ENCODE measurements at places on chromosomes 6 and 20.

DNA sequence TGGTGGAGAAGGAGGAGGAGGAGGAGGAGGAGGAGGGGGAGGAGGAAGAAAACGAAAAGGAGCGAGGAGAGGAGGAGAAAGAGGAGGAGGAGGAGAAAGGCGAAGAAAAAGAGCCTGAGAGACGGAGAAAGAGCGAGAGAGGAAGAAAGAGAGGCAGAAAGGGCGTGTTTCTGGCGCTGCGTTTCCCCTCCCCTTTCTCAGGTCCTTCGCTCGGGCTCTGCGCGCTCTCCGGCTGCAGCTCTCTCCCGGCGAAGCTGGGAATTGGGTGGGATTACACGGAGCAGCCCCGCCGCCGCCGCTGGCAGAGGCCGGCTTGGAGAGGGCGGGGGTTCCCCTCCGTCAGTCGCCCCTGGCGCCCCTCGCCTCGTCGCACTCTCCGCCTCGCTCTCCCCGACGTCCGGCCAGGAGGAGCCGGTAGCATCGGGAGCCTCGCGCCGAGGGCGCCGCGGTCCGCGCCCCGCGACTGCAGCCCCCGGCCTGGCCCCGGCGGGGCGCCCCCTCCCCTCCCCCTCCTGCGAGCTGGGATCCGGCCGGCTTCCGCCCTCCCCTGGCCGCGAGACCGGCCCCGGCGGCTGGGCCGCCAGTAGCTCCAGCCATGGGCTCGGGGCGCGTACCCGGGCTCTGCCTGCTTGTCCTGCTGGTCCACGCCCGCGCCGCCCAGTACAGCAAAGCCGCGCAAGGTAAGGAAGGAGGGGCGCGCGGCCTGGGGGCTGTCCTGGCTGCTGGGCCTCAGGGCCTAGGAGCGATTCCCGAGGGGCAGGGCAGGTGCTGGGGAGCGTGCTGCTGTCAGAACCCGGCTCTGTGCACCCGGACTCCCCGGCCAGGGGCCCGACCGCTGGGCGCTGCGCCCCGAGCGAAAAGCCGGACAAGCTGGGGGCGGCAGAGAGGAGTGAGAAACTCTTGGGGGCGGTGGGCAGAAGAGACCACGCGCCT, at the start of gene SCUBE3:
Gene SCUBE3 (plus strand): TSS at position 133 of the 933 bp plus-strand sequence. CDS start 463 bp downstream, at position 596.
- no peak for DNase-seq

DNA sequence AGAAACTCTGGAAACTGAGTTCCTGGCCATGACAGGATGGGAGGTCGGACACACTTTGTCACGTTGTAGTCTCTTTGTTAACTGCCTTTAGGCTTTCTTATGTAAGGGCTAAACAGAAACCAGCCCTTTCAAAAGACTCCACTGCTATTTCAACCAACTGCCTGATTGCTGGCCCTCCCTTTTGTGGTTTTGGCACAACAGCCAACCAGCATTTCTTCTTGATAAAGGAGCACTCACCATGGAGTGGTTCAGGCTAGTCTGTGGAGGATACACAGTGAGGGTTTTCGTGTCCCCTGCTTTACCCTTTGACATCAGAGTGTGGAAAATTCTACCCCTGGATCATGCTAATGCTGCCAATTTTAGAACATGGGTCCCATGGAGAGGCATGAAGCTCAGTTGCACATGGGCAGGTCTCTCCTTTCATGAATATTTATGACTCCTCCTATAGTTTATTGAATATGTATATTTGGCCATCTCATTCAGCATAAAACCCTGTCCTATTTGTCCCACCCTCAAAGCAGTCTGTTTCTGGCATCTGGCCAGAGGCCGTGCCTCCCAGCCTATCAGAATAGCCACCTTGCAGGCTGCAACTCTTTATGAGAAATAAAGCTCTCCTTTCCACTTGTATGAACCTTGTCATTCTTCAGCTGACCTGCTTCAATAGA, 148.3 kb downstream of the HS3ST5 start:
- DNase-seq, result no peak

DNA sequence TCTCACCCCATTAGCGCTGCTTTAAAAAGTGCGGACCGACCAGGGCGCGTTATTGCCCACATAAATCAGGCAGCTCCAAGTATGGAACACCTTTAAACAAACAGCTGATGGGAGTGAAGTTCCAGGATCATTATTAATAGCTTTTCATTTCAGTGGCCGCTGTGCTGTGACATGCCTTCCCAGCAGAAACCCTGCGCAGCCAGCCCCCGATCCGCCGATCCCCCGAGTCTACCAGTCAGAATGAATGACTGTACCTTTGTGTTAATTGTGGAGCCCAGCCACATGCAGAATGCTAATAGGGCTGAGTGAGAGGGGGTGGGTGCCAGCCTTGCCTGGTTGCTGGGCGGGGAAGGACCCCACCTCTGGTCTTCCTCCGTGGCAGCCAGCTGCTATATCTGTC, 21.9 kb downstream of the CDH22 start:
- no peak for DNase-seq

DNA sequence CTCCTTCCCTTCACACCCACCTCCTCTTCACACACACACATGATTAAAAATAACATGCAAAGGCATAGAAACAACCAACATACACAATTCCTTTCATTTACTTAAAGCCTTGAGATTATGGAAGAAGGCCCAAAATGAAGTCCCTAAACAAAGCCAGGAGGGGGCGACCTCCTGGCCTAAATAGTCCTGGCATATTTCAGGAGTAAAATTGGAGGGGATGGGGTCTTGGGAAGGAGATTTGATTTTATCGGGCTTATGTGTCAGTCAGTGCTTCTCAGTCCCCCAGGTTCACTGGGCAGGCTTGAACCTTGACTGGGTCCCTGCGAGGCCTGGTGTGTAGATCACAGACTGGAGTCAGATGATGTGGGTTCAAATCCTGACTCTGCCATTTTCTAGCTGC, 266.4 kb downstream of the SAMD5 start:
- DNase-seq, result no peak

GRCh38 chr6:6865611-6866010, 242.2 kb upstream of the RREB1 start:
- no peak for DNase-seq

DNA sequence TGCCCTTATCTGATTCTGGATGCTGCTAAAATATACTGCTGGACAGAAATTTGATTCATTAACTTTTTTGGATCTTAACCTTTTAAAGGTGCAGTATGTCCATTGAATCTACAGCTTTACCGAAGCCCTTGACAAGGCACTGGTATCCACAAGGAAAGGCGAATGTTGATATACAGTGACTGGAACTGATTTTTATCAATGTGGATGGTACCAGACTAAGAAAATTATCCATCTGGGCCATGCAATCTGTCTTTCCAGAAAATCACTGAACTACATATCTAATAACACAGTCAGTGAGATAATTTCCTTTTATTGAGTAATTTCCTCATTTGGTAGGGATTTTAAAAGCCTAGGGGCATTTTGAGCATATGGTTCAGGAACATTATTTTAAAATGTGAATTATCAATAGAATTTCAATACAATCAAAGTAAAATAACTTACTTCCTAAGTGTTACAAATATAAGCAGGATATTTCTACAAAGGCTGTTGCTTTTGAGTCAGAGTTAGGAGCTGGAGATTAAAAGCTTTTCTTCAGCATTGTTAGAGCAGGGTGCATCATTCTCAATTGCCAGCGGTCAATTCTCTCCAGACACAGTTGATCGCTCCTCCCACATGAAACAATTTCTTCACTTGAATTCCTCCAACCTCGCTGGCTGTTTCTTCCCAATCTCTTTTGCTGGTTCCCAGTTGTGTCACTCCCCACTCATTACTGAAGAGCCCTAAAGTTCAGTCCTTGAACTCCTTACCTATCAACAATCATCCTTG, 585.3 kb upstream of the FLRT3 start:
- DNase-seq, result no peak

GRCh38 chr6:139468178-139468819, 93.9 kb upstream of the CITED2 start:
- DNase-seq, result no peak

DNA sequence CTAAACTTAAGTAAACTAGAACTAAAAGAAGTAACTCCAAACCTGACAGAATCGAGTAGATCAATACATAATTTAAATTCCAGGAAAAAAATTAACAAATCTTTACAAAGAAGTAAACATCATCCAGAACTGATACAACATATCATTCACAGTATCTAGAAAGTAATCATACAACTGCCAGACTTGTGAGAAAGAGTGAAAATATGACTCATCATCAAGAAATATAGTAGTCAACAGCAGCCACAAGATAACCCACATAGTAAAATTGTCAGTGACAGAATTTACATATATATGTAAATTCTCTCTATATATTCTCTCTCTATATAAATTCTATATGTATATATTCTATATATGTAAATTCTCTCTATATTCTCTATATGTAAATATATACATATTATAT, 242.8 kb upstream of the RGS17 start:
- DNase-seq, result no peak

DNA sequence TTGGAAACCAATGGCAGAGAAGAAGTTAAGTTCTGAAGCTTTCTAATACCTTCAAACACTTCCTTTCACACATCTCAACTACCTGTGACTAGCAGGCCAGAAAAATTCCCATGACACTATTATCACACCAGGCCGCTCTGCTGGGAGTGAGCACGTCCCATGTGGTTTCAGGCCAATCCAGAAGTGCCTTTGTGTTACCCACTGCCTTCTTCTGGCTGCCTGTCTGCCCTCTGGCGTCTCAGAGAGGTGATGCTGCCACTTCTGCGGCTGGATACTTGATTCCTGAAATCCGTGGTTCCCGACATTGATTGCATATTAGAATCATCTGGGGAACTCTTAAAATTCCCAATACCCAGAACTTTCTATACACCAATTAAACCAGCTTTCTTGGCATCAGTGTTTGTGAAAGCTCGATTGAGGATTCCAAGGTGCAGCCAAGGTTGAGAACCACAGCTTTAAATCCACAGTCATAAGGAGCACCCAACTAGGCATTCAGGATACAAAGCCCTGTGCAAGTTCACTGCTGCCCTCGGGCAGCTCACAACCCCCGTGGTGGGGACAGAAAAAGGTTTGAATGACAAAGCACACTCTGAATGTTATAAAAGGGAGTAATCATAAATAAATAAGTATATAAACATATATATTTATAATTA, 65.6 kb downstream of the STMND1 start:
- no peak for DNase-seq

- no peak for DNase-seq
These were observed 7.1 kb upstream of the UST start for GRCh38 chr6:148739822-148740128.

- no peak for DNase-seq
These were observed 154.6 kb upstream of the HDAC2 start for GRCh38 chr6:114125576-114125975.

DNA sequence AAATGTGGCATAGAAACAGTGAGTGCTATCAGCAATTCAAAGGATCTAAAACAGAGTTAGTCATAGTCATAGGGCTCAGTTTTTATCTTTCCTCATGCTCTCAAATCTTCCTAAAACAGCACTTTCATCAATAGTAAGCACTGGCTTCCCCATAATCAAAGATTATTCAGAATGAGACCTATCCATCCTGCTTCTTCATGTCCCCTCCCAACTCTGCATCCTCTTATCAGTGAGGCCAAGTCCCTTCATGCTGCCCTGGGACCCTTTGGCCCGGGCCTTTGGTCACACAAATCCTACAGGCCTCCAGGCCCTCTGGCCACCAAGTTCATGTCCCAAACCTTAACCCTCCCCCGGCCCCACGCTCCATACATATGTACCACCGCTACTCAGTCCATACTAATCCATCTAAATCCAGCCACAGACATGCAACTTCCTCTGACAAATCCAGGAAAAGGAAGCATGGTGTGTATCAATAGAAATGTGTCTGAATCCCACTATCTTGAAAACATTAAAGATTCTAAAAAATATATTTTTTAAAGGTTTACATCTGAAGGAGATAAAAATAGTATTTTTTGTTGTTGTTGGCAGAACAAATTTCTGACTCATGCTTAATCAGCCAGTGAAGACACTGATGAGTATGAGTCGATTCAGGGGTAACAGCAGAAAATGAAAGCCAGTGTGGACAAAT, 143.5 kb downstream of the PDE7B start:
- no peak for DNase-seq

GRCh38 chr6:157255079-157255478, 68.2 kb downstream of the TMEM242 start:
- no peak for DNase-seq

DNA sequence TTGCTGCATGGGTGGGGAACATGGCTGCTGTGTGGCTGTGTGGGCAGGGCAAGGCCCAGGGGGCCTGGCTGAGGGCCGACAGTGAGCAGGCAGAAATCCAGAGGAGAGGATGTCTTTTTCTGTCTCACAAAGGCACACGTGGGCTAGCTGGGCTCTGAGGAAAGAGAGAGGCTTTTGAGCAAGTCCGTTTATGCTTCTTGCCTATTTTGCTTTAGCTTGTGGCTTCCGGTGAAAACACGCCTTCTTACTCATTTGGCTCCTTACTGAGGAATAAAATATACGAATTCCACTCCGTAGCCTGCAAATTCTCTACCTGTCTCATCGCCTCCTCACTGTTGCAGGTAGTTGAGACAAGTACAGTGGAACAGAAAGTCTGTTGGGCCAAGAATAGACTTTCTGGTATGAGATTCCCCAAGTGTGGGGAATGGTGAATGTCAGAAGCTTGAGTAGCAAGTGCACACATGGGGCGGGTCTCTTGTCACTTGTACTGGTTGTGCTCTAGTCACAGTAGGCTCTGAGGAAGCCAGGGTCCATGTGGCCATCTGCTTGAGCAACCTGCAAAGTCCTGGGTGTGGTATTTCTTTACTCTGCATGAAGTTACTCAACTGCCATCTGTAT, 28.4 kb downstream of the WRNIP1 start:
- DNase-seq, result no peak

DNA sequence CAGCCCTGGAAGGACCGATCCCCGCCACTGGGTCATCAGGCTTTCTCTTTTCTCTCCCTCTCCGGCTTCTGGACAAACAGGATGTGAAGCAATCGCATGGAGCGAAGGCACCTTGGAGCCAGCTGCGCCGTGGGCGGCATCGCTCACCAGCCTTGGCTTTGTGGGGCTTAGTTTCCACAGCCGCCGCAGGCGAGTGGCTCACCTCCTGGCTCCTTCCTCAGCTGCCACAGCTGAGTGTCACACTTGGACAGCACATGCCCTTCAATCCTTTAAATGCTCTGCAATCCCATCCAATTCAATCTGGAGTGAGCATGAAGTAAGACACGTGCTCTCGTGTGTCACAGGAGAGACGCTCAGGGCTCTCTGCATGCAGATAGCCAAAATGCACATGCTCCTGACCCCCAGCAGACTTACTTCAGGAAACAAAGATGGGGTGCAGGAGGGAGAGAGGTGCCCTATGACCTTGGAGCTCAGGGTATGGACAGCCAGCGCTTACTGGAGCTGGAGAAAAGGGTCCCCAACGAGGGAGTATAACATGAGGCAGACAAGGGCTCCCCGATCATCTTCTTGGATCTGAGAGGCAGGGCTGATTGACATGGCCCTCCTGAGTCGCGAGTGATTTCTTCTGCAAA, 70.9 kb downstream of the BMP7 start:
- DNase-seq, result no peak

GRCh38 chr6:137412562-137412961, 81.6 kb downstream of the OLIG3 start:
- DNase-seq, result no peak

DNA sequence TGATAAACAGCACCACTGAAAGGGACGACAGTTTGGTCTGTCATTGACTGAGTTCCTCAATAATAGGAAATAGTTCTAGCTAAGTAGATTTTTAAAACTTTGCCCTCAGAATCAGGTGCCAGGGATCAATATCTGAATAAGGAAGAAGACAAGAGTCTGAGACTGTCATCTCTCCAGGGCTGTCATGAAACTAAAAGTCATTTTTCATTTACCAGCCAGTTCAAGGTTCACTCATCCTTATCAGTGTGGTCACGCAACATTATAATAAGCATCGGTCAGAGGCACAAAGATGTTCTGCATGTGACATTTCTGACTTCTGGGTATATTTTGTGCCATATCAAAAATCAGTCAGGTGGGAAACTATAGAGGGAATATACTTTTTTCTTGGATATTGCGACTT, 52.5 kb upstream of the E2F3 start:
- DNase-seq, result no peak

- DNase-seq, result no peak
These were observed 3.2 kb downstream of the SULF2 start for GRCh38 chr20:47782076-47782475.

Data from naive thymus-derived CD8-positive, alpha-beta T cell (primary cell).